DMS53 (cell line): ENCODE measurements at places on chromosomes 2 and 18.

DNA sequence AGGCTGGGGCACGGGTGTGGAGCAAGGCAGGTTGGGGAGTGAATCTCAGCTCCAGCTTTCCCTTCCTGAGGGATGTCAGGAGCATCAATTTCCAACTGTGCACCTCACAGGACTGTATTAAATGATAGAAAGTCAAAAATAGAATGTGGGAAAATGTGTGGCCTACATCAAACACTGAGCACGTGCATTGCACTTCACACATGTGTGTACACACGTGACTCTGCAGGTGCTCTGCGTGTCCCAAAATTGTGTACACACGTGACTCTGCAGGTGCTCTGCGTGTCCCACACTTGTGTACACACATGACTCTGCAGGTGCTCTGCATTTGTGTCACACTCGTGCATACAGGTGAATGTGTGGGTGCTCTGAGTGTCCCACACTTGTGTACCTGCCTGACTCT lies 577.2 kb upstream of the SALL3 start:
- DNase-seq, result no peak

DNA sequence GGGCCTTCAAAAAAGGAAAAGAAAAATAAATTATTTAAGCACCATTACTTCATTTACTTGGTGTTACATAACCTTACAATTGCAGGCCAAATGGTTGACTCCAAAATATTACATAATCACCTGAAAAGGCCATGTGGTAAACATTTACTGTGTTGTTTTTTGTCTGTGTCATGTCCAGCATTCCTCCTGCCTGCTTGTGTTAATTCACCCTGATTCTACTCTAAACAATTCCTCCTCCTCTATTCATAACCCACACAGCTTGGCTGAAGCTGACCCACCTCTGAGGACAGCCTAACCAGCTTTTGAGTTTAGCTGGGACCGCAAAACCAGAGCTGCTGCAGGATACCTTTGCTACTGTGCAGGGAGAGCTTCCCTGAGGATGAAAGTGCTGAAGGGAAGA lies 35.4 kb downstream of the TMX3 start:
- no peak for DNase-seq

DNA sequence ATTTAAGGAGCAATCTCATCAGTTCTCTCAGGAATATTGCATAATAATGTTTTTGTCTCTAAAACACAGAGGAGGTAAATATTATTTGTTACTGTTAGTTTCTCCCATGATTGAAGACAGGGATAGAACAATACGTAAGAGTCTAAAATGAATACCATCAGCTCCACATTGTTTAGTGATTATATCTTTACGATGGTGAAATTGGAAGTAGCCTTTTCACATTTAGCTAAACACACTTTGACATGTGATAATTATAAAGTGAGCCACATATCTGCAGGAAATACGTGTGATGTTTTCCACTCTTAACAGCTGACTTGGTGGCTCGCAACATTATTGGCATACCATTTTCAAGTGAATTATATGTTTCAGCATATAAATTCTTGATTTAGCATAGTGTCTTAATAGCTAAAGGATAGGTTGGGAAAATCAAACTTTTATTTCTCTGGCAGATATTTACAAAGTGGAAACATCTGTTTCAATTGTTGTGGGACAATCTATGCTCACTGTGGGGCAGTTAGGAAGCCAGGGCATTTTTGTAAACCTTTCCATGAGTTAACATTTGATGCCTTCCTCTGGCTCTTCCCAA lies 208.1 kb upstream of the RASGRP3 start:
- no peak for DNase-seq

GRCh38 chr2:58350484-58350883 lies 109.4 kb upstream of the FANCL start:
- DNase-seq, result no peak

DNA sequence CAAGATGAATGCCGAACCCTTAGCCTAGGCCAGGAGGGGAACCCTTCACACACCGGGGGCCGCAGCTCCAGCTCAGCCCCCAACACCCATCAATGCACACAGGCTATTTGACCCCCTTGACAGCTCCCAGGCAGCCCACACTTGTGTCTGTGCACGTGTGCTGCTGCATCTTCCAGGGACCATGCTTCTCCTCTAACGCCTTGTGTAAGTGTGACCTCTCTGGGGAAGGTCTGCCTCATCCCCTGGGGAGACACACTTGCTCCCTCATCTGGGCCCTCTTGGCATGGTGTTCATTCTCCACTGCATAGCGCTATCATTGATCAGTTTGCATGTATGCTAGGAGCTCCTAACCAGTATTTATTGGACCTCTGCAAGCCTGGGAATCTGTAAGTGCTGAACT lies 120.0 kb upstream of the FHL2 start:
- peak; percentile 48 for DNase-seq

- DNase-seq, result peak; percentile 73
Observed at GRCh38 chr18:52313213-52313612, 26.8 kb upstream of the DCC start.
